ENCODE measurements at places on chromosomes 7 and 10. TPM values are rescaled to one million over a fixed set of nuclear protein-coding genes. Genes with fewer than 3 reads are reported as not detected.

GRCh38 chr7:92693519-92693918 lies 103.3 kb upstream of the FAM133B start:
- DNase-seq, result no peak

DNA sequence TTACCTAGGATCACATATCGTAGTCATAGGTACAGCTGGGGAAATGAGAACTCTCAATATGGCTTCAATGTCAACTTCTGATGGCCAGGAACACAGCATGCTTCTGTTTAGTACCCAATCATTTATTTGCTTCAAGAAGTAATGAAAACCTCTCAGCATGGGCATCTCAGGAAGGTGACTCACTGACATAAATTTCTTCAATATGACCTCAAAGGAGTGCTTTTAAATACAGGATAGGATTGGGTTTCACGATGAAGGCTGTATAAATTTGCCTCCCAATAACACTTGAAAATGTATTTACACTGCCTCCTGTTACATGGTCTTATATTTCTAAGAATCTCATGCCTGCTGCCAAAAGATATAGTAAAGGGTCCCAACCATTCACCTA lies 15.1 kb downstream of the ITGA8 start:
- DNase-seq, result no peak

Gene MBL2
- not detected for total RNA-seq

DNA sequence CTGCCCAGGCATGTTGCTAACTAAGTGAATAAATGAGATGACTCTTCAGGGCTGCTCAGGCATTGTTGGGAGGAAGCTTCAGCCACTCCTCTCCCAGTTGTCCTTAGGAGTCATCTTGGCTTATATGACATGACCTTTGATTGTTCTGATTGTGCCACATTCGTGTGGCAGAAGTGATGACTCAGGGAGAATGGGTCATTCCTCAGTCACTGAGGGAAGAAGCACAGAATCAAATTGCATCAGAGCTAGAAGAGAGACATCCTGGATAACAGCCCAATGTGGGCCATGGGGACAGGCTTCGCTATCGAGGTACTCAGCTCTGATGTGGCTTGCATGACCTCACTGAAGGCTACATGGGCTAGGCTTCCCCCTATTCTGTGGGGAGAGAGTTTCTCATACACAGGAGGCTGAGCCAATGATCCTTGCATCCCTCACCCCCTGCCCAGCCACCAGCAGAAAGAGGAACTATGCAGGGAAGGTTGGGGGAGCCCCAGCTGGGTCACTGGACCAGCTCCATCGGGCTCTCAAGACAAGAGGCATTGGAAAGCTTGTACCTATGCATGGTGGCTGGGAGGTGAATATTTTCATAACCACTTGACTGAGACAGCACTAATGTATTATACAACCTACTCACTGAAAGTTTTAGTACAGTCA lies 6.0 kb upstream of the HMX3 start:
- no peak for DNase-seq

GRCh38 chr10:105844676-105845570 lies 1203.8 kb downstream of the SORCS3 start:
- no peak for DNase-seq

- DNase-seq, result no peak
Observed at GRCh38 chr7:155361346-155361680, 63.6 kb downstream of the INSIG1 start.

Gene SVIL
- total RNA-seq, result 0.74 TPM

DNA sequence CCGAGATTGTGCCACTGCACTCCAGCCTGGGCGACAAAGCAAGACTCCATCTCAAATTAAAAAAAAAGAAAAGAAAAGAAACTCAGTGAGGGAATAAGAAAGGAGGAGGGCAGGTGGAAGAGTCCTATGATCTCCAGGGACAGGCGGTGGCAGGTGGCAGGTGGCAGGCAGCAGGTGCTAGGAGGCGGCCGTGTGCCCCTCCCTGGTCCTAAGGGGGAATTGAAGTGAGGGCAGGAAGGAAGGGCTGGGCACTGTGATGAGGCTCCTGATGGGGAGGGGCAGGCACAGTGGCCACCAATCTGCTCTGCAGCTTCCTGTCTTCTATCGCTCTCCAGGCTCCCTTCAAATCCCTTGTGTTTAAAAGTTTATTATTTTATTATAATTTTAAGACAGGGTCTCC lies 41.2 kb upstream of the UBE3C start:
- DNase-seq, result no peak

GRCh38 chr10:32105782-32106382 lies 49.7 kb upstream of the KIF5B start:
- no peak for DNase-seq

GRCh38 chr10:34480345-34480744 lies 334.8 kb downstream of the PARD3 start:
- no peak for DNase-seq

Gene SFRP4
- not detected for total RNA-seq

DNA sequence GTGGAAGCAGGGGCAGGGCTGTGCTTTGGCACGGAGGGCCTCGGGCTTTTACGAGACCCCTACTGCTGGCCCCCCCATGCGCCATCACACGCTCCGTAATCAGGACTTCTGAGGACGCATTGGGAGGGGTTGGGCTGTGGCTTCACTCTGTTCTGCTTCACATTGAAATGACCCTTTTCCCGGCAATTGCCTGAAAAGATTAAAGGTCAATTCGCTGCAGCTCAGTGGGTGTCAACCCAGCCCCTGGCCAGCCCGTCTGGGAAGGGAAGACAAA lies 41.7 kb upstream of the UBE3C start:
- DNase-seq, result no peak

DNA sequence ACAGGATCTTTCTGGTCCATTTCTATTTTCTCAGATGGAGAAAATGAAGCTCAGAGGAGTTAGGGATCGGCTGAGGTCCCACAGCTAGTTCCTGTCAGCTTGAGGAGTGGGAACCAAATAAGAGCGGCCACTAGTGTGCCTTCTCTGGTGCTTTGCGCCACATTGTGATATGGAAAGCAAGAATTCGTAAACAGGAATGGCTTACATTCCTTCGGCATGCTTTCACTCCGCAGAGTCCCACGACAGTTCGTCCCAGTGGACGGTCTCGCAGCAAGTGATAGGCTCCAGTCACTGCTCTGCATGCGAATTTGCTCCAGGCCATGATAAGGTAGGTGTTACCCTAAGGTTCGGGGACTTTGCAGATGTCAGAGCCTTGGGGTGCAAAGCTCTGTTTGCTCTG lies 41.5 kb upstream of the PTF1A start:
- DNase-seq, result no peak

DNA sequence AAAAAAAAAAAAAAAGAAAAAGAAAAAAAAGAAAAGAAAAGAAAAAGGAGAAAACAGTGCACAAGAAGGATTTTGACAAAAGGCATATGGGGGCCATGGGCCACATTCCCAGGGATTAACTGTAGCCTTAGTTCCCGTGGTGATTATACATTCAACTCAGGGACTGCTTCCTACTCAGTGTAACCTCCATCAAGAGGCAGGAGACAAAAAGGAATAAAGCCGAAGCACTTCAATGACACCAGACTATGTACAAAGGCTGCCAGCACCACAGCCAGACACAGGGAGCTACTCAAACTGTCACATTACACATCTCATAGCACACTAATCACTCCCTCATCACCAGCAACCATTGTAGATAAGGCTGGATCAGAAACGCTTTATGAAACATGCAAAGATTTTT lies 5.1 kb upstream of the PMPCB start:
- no peak for DNase-seq

Gene GRK5
- total RNA-seq, result 54.8 TPM

DNA sequence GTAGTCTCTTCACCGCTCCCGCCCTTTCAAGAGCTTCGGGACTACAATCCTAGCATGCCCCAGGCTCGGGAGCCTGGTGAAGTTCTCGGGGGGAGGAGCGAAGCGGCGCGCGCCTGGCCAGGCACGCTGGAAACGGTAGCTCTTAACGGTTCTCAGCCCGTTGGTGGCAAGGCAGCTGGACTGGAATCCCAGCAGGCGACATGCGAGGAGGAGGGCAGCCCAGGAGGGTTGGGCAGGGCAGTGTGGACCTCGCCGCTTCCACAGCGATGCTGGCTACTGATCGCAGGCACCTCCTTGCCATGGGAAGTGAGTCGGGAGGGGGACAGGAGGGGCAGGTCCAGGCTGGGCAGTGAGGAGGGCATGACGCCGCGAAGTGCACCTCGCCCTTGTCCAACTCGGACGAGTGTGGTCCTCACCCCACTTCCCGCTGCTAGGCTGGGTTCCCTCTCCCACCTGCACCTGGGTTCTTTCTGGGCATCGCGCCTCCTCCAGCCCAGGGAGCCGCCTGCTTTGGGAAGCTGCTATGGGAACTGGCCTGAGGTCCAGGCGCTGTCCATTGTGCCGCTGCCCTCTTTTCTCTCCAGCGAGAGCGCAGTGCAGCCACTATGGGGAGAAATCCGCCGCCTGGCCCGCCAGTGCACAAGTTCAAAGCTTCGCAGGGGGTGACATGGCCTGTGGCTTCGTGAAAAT lies 367.8 kb upstream of the NUPR2 start:
- DNase-seq, result no peak

- DNase-seq, result no peak
Observed at GRCh38 chr7:130493275-130493873, 1.5 kb downstream of the MEST start.

DNA sequence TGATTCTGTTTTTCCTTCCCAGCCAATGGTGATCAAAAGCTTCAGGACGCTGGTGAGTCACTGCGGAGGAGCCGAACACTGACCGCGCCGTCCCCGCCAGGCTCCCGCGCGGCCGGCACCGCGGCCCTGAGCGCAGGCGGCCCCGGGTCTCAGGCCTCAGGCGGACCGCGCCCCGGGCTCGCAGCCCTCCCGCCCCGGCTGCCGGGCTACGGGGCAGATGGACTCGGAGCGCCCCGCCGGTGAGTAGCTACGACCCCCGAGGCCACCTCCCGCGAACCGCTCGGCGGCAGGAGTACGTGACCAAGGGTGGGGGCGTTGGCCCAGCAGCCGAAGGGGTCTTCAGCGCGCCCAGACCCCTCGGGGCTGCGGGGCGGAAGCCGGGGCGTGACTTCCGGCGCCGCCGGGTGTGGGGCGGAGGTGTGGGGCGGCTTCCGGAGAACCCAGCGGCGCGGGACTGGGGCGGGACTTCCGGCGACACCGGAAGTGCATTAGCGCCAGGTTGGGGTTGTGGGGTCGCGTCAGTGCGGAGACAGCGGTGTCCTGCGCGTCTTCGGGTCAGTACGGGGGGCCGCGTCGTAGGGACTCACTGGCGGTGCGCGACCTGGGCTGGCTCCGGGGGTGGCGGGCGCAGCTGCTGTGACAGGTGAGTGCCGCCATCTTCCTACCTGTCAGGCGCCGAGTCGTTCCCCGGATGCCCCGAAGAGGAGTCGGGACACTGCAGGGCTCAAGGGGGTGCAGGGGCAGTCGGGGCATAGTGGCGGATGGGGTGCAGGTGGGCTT lies at the start of gene WDR37:
TSS of gene WDR37 (plus strand) at position 60 of the 780 bp plus-strand sequence. CDS start 15,771 bp downstream, outside the sequence.
- peak; percentile 92 for DNase-seq

- DNase-seq, result no peak
Observed at GRCh38 chr7:2259480-2259879, 17.5 kb downstream of the NUDT1 start.

Gene ATOH7
- not detected for total RNA-seq

- DNase-seq, result no peak
Observed at GRCh38 chr10:36116731-36117130, 474.6 kb upstream of the FZD8 start.

Gene AKR1E2
- not detected for total RNA-seq

Gene LCOR
- 70.0 TPM for total RNA-seq

Gene VWC2
- not detected for total RNA-seq

GRCh38 chr10:1278306-1278705 lies 222.1 kb downstream of the WDR37 start:
- DNase-seq, result no peak

DNA sequence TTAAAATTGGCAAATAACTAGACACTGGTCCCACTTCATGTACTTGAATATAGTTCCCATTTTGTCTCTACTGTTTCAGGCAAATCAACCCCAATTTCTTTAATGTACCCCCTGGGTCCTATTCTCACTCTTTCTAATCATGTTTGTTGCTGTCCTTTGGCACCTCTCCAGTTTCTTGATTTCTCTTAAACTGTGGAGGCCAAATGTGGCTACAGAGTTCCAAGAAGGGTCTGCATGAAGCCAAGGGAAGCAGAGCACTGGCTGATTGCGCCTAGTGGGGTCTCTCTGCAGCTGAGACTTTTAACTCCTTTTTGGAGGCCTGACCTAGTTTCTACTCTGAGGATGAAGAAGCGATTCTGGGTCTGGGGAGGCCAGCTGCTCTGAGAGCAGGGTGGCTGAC lies 6.7 kb upstream of the ADAM12 start:
- no peak for DNase-seq

DNA sequence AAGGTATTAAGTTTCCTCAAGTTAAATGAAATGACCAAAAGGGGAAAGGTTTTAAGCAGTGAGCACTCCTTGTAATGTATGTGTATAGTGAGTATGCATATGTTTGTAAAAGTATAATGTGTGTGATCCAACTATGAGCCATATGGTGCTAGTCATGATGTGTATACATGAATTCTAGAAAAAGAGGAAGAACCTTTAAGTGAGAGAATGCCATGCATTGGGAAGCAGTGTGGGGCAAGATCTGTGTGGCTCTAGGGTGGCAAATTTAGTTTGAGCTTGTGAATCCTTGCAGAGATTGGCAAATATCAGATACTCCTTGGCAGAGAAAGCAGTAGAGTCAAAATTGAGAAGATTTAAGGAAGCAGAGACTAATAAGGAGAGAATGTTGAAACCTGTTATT lies 435.0 kb downstream of the AUTS2 start:
- DNase-seq, result no peak

GRCh38 chr7:27295236-27295635 lies 52.6 kb downstream of the EVX1 start:
- DNase-seq, result no peak

Gene CALHM1
- 0.41 TPM for total RNA-seq

DNA sequence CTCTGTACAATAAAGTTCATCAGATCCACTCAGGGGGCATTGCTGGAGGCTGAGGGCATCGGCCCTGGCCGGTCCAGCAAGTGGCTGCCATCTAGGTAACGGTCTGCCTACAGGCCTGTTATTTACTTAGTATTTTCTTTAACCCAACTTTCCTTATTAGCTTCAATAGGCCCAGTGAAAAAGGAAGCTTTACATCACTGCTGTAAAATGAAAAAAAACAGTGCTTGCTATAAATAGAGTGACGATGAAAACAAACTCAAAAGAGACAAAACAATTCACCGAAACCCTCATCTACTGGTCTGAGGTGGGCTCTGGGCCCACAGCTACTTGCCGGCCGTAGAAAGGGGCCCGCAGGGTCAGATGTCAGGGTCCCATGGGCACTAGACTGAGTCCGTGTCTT lies 192.5 kb downstream of the ELFN1 start:
- no peak for DNase-seq

- DNase-seq, result peak; percentile 74
Observed at GRCh38 chr7:138886501-138886917, 88.5 kb upstream of the ATP6V0A4 start.

DNA sequence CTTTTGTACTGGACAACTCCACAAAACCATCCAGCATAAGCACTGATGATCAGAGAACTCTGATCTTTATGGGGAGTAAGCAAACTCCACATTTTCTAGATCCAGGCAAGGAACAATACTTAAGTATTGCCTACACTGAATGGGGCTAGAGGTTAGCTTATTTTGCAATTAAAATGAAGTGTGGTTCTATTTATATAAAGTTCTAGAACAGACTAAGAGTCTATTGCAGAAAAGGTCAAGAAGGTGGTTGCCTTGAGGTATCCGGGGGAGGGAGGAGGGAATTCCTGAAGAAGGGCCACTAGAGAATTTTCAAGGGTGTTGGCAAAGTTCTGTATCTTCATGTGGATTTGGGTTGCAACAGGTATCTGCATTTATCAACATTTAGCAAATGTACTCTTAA lies 477.9 kb downstream of the PLXNA4 start:
- DNase-seq, result no peak

Gene PON3
- total RNA-seq, result not detected

Gene PRKAR2B
- total RNA-seq, result 0.81 TPM

GRCh38 chr7:157474685-157475084 lies 137.9 kb downstream of the DNAJB6 start:
- no peak for DNase-seq

GRCh38 chr7:2260820-2261219 lies 18.8 kb downstream of the NUDT1 start:
- no peak for DNase-seq

All from B cell (primary cell).